ENCODE measurements at places on chromosomes 6 and 20.

GRCh38 chr20:36467076-36467999 is 74.0 kb upstream of the MYL9 start:
- DNase-seq = no peak

DNA sequence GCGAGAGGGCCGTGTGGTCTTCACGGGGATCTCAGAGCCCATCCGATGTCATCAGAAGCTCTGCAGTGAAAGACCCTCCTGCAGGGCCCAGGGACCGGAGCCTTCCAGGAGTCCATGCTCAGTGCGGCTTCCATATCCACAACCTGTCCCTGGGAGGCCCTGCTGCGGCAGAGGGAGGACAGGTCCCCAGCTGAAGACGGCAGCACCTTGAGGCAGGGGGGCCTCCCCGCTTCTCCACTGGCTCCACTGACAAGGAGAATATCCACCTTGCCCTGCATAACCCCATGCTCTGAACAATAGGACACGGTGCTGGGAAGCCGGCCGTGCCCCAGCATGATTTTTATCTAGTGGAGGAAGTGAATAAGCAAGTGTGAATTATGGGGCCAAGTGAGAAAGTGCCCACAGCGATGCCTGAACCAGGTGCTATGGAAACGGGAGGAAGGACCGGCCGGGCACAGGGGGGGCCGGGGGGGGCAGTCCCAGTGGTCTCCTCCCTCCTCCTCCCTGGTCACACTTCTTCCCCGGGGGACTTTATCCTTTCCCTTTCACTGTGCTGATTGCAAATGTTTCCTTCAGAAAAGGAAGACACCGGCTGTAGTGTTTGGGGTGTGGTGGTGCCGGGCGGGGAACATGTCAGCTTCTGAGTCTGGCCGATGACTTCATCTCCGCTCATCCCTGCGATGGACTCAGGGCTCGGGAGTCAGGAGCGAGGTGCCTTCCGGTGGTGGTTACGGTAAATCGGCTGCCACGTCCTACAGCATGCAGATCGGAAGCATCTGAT is 225.1 kb downstream of the ERMARD start:
- no peak for DNase-seq

DNA sequence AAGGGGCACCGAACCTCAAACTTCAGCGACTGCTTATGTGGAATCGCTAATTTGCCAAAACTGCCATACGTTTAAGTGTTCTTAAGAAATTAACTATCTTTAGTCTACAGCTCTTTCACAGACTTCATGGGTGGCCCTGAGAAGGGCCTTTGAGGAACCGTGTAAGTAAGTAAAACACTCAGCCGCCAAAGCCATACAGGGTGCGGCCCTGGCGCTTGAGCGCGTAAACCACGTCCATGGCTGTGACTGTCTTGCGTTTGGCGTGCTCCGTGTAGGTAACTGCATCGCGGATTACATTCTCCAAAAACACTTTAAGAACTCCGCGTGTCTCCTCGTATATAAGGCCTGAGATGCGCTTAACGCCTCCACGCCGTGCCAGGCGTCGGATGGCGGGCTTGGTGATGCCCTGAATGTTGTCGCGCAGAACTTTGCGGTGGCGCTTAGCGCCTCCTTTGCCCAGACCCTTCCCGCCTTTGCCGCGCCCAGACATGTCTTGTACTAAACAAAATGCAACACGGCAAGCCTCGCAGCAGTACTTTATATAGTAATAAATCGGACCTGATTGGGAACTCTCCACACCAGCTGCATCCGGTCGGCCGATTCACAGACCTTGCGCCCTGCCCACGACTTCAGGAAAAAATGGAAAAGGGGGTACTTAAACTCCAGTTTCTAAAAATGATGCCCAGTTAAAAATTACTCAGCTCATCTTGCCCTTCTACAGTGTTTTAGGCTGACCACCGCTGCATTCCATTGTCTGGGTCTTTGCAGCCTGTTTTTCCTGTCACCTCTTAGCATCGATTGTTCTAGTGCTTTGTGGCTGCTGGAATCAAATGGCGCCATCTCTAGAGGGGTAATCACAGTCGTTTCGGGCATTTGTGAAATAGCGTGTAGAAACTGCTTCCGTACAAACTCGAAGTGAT is 38.9 kb downstream of the OR2B2 start:
- DNase-seq = peak; percentile 80

DNA sequence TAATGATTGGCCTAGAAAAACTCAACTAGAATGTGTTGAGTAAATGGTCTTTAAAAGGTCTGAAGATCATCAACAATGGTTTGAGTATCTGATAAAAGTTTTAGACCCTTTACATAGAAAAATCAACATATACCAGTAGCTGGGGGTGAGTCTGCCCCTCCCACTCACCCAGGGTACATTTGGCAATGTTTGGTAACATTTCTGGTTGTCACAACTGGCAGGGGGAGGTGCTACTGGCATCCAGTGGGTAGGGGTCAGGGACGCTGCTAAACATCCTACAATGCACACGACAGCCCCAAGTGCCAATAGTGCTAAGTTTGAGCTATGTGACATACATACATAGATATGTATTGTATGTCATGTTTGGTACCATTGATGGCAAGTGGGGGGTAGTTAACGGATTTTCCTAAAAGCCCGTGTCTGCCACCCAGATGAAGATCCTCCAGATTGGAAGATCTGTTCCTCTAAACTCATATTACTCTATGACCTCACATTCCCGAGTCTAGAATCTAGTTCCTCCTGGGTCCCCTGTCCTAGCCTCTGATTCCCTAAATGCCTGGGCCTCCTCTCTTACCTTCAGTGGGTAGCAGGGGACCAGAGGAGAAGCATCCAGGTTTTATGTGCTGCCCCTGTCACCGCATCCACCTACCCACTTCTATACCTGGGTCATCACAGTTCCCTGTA is 2.5 kb upstream of the MMP9 start:
- DNase-seq = no peak

DNA sequence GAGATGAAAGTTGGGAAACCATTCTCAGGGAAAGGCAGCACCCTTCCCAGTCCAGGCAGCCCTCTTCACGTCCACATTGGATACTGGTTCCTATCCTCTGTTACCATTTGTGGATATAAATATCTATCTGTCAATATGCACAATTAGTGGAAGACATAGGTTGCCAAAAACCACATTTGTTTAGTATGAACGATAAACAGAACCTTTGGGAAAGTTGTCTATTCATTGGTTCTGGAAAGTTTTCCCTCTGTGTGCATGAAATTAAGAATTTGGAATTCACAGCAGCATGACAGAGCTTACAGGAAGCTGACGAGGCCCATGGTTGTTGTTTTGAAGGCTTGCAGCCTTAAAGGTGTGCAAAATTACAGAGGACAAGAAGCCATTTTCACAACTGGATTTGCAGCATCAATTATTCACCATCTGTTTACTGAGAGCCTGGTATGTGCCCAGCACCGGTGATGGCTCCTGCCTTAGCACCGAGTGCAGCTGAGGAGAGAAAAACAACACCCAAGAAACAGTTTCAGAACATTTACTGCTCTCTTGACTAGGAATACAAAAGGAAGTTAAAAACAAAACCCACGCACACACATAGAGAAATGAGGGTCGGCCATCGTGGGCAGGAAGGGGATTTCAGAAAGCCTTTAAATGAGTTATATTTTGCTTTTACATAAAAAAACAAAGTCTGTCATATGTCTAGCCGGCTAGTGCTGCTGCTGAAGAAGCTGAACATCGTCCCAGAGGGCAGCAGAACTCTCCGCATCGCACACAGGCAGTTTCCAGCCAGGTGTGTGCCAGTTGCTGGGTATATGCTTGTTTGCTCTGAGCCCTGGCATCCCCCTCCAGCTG is 319.6 kb downstream of the FARS2 start:
- no peak for DNase-seq

DNA sequence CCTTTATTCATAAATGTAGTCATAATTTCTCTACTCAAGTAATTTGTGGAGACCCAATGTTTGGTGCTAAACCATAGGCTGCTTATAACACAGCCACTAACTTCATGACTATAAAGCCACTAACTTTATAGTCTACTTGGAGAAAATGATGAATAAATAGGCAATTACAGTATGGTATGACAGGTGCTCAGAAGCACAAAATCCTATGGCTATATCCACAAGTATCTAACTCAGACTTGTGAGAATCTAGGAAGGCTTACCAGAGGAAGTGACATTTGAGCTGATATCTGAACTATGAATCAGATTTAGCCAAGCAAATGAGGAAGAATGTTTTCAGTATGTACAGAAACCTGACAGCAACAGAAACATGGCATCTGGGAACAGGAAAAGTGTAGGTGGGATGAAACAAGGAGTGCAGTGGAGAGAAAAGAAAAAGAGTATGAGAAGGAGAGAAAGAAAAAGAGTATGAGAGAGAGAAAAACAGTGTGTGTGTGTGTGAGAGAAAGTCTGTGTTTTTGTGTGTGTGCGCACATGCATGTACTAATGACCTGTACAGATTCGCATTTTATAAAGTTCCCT is 59.9 kb downstream of the REV3L start:
- no peak for DNase-seq

- no peak for DNase-seq
Measured at GRCh38 chr6:56657354-56657753, 14.7 kb upstream of the DST start.

- no peak for DNase-seq
Measured at GRCh38 chr6:33566182-33567084, 13.6 kb downstream of the BAK1 start.

GRCh38 chr6:44180406-44180805 is 21.8 kb downstream of the CAPN11 start:
- no peak for DNase-seq

- no peak for DNase-seq
Measured at GRCh38 chr20:44796311-44796710, 14.0 kb downstream of the RIMS4 start.

DNA sequence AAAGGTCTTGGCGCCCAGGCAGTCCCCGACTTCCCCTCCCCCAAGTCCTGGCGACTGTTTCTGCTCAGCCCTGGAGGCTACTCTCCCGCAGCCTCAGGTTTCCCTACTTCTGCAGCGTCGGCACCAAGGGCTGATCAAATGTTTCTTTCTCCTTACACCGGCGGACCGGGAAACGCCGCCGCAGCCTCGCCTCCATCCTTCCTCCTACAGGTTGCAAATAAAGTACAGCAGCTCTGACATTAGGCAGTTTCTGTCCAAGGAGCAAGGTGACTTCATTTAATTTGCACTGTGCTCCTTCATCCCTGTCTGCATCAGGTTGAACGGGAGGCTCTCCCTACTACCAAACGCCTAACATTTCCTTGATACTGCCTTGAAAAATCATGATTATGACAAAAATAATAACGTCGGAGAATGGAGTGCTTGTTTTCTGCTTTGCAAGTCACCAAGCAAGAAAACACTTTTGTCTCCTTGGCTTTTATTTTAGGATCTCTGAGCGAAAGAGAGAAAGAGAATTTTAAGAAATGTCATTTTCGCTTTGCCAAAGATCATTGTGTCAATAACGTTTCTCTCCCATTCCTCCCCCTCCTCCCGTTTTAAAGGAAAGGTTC is 1.0 kb downstream of the CLIC5 start:
- DNase-seq = no peak

GRCh38 chr6:99016355-99016754 is 68.6 kb upstream of the FBXL4 start:
- peak; percentile 64 for DNase-seq

GRCh38 chr20:10605547-10606195 is 68.1 kb downstream of the JAG1 start:
- DNase-seq = no peak

GRCh38 chr6:109240370-109241084 is 141.7 kb downstream of the CD164 start:
- no peak for DNase-seq

GRCh38 chr6:144197919-144198318 is 47.6 kb downstream of the STX11 start:
- DNase-seq = no peak

- no peak for DNase-seq
Measured at GRCh38 chr6:138086573-138087196, 20.5 kb downstream of the PERP start.

GRCh38 chr6:165728216-165728615 is 65.2 kb upstream of the PDE10A start:
- DNase-seq = no peak

DNA sequence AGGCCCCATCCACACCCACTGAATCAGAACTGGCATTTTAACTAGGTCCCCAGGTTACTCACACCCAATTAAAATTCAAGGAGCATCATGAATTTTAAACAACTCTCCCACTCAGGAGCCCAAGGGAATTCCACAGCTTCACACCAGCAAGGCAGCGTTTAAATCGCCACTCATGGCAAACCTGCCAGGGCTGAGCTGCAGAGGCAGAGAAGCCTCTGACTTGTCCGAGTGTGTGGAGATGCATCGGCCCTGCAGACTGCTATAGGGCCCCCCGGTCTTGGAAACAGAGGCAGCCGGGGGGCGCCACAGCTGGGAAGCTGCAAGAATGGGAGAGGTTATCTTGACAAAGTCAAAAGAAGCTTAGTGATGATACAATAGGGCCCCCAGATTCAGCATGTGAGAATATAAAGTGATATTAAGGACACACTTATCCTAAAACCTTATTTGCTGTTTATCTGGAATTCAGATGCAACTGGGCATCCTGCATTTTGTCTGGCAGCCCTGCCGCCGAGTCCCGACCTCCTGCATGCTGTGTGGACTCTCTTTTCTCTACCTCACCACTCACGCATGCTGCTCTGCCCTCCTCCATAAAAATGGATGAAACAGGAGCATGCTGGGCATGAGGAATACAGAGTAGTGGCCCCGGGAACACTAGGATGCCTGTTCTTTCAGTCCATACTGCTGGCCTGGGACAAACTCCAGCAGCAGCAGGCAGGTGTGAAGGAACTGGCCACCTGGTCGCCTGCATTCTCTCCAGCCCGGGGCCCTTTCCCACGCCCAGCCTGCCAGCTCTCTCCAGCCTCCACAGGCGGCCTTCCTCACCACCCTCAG is 126.1 kb downstream of the PXDC1 start:
- DNase-seq = no peak

GRCh38 chr20:38759106-38759505 is 10.8 kb downstream of the ACTR5 start:
- no peak for DNase-seq

DNA sequence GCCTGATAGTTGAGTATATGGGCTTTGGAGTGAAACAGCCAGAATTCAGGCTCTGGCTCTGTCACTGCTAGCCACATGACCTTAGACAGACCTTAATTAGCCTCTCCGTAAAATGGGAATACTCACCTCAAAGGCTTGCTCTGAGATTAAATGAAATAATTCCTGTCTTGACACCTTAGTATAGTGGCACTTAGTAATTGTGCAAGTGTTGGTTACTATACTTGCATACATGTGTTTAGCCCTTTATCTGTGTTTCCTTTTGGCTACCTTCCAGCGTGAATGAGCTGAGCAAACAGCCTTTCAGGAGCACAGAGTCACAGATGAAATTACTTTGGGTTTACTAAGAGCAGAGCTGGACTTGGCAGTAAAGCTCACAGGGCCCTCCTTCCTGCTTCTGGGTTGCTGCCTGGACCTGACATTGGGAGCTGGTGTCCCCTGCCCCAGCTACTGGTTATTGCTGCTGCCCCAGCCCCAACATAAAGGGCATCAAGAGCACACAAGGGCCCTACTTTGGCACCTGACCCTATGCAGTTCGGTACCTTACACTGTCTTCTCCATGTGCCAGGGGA is 32.8 kb downstream of the CD164 start:
- peak; percentile 27 for DNase-seq

Data from fibroblast of skin of left quadriceps (primary cell).